ENCODE measurements at places on chromosomes 5 and 9.

DNA sequence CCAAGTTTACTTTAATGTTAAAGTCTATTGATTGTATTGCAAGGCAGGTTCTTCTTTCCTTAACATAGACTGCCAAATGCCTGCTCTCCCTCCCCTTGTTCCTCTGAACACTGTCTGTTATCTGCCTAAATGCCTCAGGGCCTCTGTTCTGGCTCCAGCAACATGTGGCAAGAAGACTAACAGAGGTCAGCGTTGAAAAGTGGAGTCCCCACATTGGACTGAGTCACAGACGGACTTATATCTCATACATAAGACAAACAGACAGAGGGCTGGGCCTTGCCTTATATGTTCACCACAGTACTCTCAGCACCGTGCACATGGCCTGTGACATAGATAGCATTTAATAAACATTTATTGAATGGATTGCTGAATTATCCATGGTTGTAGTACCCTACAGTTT is 91.4 kb downstream of the TSSK1B start:
- no peak for DNase-seq

- no peak for DNase-seq
Observed at GRCh38 chr5:147467973-147468508, 41.8 kb downstream of the DPYSL3 start.

DNA sequence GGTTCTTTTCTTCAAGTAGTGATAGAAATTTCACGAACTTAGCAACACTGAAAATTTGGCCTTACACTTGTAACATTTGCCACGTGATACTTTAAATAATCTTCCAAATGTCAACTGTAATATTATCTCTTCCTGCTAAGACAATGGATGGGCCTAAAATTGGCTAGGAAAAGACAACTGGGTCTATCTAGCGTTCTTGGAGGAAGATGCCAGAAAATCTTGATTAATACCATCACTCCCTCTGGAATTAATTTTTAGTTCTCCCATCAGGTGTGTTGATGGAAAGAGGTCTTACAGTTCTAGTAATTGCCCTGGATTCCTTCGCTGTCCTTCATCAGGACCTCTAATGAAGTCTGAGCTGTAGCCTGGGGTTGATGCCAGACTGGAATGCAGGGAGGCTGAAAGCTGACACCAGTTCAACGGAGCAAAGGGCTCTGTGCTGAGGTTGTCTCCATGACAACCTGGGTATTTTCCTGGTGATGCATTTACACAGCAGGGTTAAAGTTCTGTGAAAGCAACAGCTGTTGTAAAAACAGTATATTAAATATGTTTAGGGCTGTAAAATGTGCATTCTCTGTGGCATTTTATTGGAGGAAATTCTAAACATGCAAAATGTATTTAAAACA is 92.3 kb downstream of the GAS1 start:
- peak; percentile 6 for DNase-seq

GRCh38 chr5:57276353-57276752 is 102.5 kb downstream of the GPBP1 start:
- DNase-seq = no peak

All from DMS153 (cell line).